Endothelial cell of umbilical vein (primary cell): ENCODE measurements at places on chromosomes 11 and 22. TPM values are rescaled to one million over a fixed set of nuclear protein-coding genes. Genes with fewer than 3 reads are reported as not detected.

TCN1 gene
- polyA plus RNA-seq: not detected in 2 replicates

TH gene
- not detected in 2 replicates for polyA plus RNA-seq

MRGPRX3 gene
- polyA plus RNA-seq: not detected in 2 replicates

IFT27 gene
- 28.2 and 29.9 TPM in 2 replicates for polyA plus RNA-seq

POU2AF1 gene
- not detected in 2 replicates for polyA plus RNA-seq

CELSR1 gene
- 5.4 and 5.7 TPM in 2 replicates for polyA plus RNA-seq

RAG2 gene
- not detected in 2 replicates for polyA plus RNA-seq

IL18 gene
- polyA plus RNA-seq: 0.29 and 0.73 TPM in 2 replicates

MFNG gene
- 257 and 379 TPM in 2 replicates for polyA plus RNA-seq

NELL1 gene
- polyA plus RNA-seq: not detected in 2 replicates

MGAT3 gene
- polyA plus RNA-seq: not detected in 2 replicates

HEPN1 gene
- polyA plus RNA-seq: not detected in 2 replicates
